ENCODE measurements at places on chromosomes 2 and 18.
A peak's percentile ranks its signal among the peaks of the same experiment; 100 is the strongest.

GRCh38 chr2:124649001-124649400 is 623.9 kb downstream of the CNTNAP5 start:
- DNase-seq: no peak

DNA sequence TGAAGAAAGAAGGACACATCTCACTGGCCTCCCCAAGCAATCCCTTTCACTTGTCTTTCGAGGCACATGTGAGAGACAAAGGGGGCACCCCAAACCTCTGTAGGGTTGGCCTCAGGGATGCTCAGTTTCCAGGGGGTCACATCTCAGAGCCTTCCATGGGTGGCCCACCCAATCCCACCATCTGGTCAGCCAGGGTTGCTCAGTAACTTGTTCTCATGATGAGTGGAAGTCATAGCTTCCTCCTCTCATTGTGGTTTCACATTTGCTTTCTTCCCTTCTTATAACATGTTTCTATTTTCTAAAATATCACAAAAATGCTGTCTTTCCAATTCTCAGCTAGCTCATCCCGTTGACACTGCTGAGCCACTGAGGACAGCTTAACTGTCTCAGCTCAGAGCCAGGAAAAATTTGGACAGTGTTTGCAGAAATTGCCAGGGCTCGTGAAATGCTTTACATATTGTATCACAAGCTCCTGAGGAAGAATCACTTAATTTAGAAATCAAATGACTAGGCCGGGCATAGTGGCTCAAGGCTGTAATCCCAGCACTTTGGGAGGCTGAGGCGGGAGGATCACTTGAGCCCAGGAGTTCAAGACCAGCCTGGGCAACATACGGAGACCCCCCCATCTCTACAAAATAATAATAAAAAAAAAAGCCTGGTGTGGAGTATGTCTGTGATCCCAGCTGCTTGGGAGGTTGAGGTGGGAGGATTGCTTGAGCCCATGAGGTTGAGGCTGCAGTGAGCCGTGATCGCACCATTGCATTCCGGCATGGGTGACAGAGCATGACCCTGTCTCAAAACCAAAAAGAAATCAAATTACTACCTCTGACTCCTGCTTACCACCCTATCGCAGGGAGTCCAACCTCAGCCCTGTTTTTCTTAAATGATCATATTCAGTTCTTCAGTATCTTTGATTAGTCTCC is 129.3 kb downstream of the PRKCE start:
- DNase-seq: peak; percentile 39

DNA sequence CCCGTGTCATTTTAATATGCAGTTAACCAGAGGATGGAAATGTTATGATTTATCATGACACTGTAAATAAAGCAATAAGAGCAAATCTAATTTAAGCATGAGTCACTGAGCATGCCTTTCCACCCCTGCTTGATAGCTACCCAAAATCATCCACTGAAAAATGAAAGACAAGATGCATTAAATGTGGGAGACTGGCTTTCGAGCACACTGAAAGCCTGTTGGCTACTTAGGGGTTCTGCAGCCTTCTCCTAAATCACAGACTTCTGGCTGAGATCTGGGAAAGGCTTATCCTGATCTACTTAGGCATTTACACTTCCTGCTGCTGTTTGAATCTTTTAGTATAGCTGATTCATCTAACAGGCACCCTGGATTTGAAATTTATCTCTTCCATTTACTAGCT is 778.3 kb upstream of the CDH7 start:
- DNase-seq: no peak

- no peak for DNase-seq
Measured at GRCh38 chr18:41263956-41264355, 691.1 kb upstream of the PIK3C3 start.

DNA sequence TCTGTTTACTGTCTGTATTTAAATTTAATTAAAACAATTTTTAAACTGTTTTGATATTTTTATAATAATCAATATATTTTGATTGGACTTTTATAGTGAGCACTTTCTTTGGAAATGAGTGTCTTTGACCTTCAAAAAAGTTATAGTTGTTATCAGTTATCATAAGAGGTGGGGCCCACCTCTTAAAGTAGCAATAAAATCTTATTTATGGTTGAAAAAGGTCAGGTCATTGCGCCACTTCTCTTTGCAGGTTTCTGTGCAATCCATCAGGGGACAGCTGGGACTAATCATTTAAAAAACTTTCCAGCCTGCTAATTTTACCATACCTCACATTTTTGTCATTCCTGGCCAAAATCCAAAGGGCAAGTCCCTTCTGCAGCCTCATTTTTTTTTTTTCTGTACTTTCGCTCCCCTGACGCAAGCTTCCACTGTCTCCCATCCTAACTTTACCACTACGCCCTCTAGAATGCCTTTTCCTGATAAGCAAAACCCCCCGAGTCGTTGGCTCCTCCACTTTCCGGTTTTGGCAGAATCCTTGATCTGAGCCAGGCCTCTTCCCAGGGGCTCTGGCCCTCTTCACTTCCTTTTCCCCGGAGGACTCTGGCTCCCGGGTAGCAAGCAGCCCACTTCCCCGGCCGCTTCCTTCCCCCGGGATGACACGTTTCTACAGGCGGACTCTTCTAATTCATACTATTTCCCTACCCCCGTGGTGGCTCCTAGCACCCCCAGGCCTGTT is 1.1 kb upstream of the SEH1L start:
- DNase-seq: peak; percentile 86

DNA sequence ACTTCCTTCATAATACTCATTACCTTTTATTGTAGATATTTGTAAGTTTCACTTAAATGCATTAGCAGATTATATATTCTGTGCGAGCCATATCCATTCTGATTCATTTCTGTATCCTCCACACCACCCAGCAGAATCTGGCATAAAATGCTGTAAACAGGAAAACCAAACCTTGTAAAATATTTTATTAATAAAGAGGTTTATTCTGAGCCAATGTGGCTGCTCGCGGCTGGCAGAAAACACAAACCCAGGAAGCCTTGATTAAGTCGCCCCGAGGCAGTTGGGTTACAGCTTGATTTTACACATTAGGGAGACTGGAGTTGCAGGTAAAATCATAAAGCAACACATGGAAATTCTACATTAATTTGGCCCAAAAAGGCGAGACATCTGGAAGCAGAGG is 40.5 kb downstream of the GNAL start:
- DNase-seq: no peak

- no peak for DNase-seq
Measured at GRCh38 chr18:48766026-48766425, 184.7 kb downstream of the SMAD7 start.

- peak; percentile 95 for DNase-seq
Measured at GRCh38 chr2:179460181-179460929, 195.7 kb upstream of the SESTD1 start.

GRCh38 chr2:222982010-222982908 is 69.7 kb upstream of the KCNE4 start:
- peak; percentile 92 for DNase-seq

- no peak for DNase-seq
Measured at GRCh38 chr2:166545473-166545872, 51.4 kb upstream of the SCN7A start.

GRCh38 chr18:45324495-45325113 is 290.7 kb upstream of the SLC14A2 start:
- DNase-seq: peak; percentile 91
